ENCODE measurements at places on chromosomes 2 and 18. TPM values are rescaled to one million over a fixed set of nuclear protein-coding genes. Genes with fewer than 3 reads are reported as not detected.

The KANSL1L gene
- total RNA-seq: 4.1 TPM

DNA sequence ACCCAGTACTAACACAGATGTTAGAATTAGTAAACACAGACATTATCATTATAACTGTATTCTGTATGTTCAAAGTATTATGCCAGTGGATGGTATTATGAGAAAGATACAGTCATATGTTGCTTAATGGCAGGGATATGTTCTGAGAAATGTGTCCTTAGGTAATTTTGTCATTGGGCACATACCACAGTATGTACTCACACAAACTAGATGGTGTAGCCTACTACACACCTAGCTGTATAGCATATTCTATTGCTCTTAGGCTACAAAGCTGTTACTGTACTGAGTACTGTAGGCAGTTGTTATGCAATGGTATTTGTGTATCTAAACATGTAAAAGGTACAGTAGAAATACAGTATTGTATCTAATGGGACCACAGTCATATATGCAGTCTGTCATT is 53.8 kb downstream of the GTF3C3 start:
- no peak overlapping the region for H3K4me3 ChIP-seq
- H3K36me3 ChIP-seq: peaks cover 21% of the 10 kb centered on the region
- H3K27ac ChIP-seq: no peak overlapping the region

The CRYBA2 gene
- total RNA-seq: not detected

The DES gene
- not detected for total RNA-seq

The CCDC74A gene
- 4.6 TPM for total RNA-seq

GRCh38 chr2:130912471-130912870 is 75.8 kb downstream of the ARHGEF4 start:
- H3K4me1 ChIP-seq: no peaks in the 10 kb centered on the region
- H3K27ac ChIP-seq: no peak overlapping the region
- no peak overlapping the region for H3K4me3 ChIP-seq
- no peak for DNase-seq

- no peak overlapping the region for H3K27ac ChIP-seq
- H3K27me3 ChIP-seq: peaks cover 20% of the 10 kb centered on the region
- peaks cover 5% of the 10 kb centered on the region for H3K4me1 ChIP-seq
- H3K4me3 ChIP-seq: no peak overlapping the region
- no peaks in the 10 kb centered on the region for H3K36me3 ChIP-seq
- DNase-seq: no peak
These were observed 76.8 kb downstream of the CACNB4 start for GRCh38 chr2:152022090-152022489.

DNA sequence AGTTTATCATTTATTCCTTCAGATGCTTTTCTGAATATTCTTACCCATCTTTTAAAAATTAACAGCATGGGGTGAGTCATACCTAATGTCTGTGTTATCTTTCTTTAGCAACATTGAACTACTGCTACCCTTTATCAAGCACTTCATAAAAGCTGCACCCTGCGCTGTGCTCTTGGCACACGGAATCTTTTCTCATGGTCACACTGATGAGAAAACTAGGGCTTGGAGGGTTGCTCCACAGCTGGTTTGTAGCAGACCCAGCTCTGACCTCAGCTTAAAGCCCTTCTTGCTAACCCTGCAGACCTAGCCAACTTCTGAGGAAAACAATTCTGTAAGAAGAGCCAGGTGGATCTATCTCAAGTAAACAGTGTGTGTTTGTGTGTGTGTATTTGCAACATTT is 106.3 kb downstream of the RNF144A start:
- no peak overlapping the region for H3K4me3 ChIP-seq
- no peak overlapping the region for H3K27ac ChIP-seq
- no peaks in the 10 kb centered on the region for H3K4me1 ChIP-seq
- no peaks in the 10 kb centered on the region for H3K27me3 ChIP-seq

GRCh38 chr2:75317316-75317715 is 118.0 kb upstream of the TACR1 start:
- no peak overlapping the region for H3K27ac ChIP-seq
- H3K27me3 ChIP-seq: no peaks in the 10 kb centered on the region
- no peak overlapping the region for H3K4me3 ChIP-seq
- H3K36me3 ChIP-seq: no peaks in the 10 kb centered on the region
- no peak for DNase-seq

DNA sequence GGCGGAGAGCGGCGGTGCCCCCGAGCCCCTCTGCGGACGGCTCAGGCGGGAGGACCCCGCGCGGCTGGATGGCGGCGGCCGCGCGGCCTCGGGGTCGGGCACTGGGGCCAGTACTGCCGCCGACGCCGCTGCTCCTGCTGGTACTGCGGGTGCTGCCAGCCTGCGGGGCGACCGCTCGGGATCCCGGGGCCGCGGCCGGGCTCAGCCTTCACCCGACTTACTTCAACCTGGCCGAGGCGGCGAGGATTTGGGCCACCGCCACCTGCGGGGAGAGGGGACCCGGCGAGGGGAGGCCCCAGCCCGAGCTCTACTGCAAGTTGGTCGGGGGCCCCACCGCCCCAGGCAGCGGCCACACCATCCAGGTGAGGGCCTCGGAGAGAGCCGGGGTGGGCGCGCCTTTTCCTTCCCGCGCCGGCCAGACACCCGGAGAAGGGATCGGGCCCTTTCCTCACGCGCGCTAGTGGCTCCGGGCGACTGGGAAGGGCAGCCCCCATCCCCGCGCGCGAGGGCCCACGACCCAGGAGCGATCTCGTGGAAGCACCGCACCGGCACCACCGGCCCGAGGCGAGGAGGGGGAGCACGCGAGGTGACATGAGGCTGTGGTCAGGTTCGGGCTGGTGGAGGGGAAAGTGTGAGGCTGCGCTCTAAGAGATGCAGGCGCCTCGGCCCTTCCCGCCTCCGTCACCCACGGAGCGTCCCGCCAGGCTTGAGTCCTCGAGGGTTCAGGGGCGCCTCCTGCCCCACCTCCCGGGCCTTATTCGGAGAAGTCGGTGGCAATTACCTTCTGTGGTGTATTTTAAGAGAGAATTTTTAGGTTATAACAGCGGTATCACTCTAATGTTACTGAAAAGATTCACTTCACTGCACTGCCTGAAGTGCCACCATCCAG is 607 bp downstream of the LAMA3 start:
- no peaks in the 10 kb centered on the region for H3K36me3 ChIP-seq
- no peak overlapping the region for H3K4me3 ChIP-seq
- no peak for DNase-seq
- peaks cover 64% of the 10 kb centered on the region for H3K27me3 ChIP-seq
- no peak overlapping the region for H3K27ac ChIP-seq

GRCh38 chr2:207163053-207163755 is 2.5 kb downstream of the KLF7 start:
- H3K36me3 ChIP-seq: peaks cover 3% of the 10 kb centered on the region
- peaks cover 33% of the 10 kb centered on the region for H3K4me1 ChIP-seq
- peak overlapping the region; percentile 78 for H3K4me3 ChIP-seq
- DNase-seq: no peak

DNA sequence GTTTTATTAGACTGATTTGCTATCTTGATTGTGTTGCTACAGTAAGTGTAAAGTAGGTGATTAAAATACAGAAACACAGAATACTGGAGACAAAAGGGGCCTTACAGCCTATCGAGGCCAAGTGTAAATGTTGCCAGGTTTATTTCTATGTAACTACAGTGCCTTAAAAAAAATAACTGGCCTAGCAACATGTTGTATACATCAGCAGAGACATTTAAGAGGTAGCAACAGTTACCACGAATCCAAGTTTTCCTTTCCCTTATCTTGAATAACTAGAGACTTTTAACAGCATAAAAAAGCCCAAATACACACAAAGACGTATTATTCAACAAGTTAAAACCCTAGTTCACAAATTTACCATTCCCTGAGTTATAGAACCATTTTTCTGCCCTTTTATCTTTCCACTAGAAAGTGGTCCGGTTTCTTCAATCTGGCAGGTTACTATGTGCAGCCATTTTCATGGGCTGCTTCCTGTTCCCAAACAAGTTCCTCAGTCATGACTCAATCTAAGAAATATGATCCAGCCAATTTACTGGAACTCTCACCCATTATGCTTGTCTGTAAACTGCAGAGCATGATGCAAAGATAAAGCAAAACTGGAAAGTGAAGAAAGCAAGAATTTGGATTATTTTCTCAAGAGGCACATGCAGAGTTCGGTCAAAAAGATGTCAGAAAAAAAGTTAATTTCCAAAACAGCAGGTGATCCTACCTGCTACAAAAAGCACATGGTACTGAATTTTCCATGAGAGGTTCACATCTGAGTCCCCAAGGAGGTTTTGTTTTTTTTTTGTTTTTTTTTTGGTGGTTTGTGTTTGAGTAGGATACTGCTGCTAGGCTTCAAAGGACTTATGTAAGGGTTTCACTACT is 22.2 kb downstream of the NFE2L2 start:
- H3K27me3 ChIP-seq: no peaks in the 10 kb centered on the region
- no peak for DNase-seq
- H3K36me3 ChIP-seq: peaks cover 23% of the 10 kb centered on the region
- peaks cover 72% of the 10 kb centered on the region for H3K4me1 ChIP-seq

DNA sequence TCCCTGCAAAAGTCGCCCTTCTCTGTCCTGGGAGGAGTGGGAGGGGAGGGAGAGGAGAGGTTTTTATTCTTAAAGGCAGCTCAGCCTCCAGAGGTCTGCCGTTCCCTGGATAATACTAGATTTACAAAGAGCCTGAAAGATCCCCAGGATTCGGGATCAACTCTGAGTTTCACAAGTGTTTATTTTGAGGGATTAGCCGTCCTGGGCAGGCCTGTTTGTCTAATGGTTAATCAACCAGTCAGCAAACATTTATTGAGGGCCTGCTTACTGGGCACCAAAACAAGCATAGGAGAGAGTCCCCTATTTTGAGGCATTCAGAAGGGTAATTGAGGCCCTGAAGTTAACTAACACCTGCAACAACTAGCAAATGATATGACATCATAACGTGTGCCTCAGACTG is 152.6 kb upstream of the SLC1A4 start:
- DNase-seq: no peak
- H3K27me3 ChIP-seq: peaks cover 10% of the 10 kb centered on the region
- H3K36me3 ChIP-seq: no peaks in the 10 kb centered on the region
- no peak overlapping the region for H3K4me3 ChIP-seq
- H3K27ac ChIP-seq: no peak overlapping the region

The ARHGEF4 gene
- total RNA-seq: 0.30 TPM

GRCh38 chr2:78145395-78145996 is 623.3 kb upstream of the LRRTM4 start:
- H3K4me1 ChIP-seq: no peaks in the 10 kb centered on the region
- H3K4me3 ChIP-seq: no peak overlapping the region
- H3K36me3 ChIP-seq: no peaks in the 10 kb centered on the region
- H3K27me3 ChIP-seq: no peaks in the 10 kb centered on the region

GRCh38 chr18:44837482-44838180 is 156.9 kb downstream of the SETBP1 start:
- peaks cover 15% of the 10 kb centered on the region for H3K36me3 ChIP-seq
- no peak overlapping the region for H3K4me3 ChIP-seq
- DNase-seq: no peak
- peaks cover 33% of the 10 kb centered on the region for H3K4me1 ChIP-seq

The SCYGR4 gene
- not detected for total RNA-seq

GRCh38 chr2:109715313-109715805 is 78.7 kb upstream of the RGPD5 start:
- H3K27ac ChIP-seq: no peak overlapping the region
- H3K36me3 ChIP-seq: no peaks in the 10 kb centered on the region
- no peaks in the 10 kb centered on the region for H3K27me3 ChIP-seq
- no peaks in the 10 kb centered on the region for H3K4me1 ChIP-seq
- no peak overlapping the region for H3K4me3 ChIP-seq

GRCh38 chr2:33395655-33396249 is 80.7 kb upstream of the RASGRP3 start:
- no peaks in the 10 kb centered on the region for H3K36me3 ChIP-seq
- H3K4me1 ChIP-seq: no peaks in the 10 kb centered on the region
- H3K27ac ChIP-seq: no peak overlapping the region
- peak; percentile 69 for DNase-seq
- H3K4me3 ChIP-seq: no peak overlapping the region

DNA sequence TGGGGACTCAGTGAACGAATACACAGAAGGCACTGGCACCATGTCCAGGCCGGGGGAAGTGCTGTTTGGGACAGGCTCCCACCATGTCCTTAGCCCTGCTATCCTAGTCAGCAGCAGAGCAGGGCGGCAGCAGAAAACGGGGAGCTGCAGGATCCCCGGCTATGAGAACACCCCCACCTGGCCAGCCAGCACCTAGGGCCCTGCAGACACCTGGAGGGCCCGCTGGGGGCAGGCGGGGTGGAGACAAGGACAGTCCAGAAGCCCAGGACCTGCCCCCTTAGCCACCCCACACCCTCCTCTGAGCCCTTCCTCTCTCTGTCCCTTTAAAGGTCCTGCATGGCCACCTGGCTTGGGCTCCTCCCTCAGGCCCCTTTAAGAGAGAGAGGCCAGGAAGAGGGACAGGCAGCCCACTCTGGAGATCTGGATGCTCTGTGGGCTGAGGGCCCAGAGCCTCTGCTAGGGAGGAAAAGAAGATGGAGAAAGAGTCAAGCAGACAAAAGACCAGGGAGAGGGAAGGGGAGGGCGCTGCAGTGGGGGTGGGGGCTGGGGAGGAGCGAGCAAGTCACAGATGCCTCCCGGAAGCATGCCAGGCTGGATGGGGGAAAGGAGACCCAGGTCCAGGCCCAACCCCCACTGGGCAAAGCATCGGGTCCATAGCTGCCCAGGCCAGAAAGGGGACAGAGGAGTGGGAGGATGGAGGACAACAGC is 48.6 kb downstream of the BIN1 start:
- no peaks in the 10 kb centered on the region for H3K27me3 ChIP-seq
- no peak overlapping the region for H3K4me3 ChIP-seq
- no peak for DNase-seq
- H3K36me3 ChIP-seq: peaks cover 12% of the 10 kb centered on the region
- peak overlapping the region; percentile 56 for H3K27ac ChIP-seq

DNA sequence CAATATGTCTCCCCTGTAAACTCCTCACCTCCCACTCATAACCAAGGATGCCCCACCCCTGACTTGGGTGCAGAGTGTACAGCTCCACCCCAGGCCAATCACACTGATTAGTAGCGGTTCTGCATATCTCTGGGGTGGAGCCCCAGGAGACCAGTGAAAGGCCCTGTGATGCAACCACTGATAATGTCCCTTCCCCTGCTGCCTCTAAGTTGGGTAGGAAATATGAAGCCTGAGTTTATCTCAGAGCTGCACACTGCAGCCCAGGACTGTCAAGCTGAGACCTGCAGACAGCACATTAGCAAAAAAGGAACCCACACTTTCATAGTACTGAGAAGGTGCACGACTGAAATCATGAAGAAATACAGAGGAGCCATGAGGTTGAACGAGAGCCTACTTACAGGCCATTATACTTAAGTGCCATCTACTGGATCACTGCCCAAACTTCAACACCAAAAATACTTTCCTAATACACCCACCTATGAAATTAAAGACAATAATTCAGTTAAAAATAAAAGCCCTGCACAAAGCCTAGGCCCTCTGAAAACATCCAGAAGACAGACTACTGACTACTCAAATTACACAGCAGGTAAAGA is 455.4 kb upstream of the LRRTM4 start:
- H3K27me3 ChIP-seq: no peaks in the 10 kb centered on the region
- no peaks in the 10 kb centered on the region for H3K4me1 ChIP-seq
- DNase-seq: no peak
- no peaks in the 10 kb centered on the region for H3K36me3 ChIP-seq
- no peak overlapping the region for H3K27ac ChIP-seq

DNA sequence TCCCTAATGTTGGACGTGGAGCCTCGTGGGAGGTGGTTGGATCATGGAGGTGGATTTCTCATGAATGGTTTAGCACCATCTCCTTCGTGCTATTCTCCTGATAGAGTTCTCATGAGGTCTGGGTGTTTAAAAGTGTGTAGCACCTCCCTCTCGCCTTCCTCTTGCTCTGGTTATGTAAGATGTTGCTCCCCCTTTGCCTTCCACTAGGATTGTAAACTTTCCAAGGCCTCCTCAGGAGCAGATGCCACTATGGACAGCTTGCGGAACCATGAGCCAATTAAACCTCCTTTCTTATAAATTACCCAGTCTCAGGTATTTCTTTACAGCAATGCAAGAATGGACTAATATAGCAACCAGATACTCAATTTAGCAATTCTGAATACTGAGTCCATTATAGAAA is 82.4 kb upstream of the PELI1 start:
- H3K4me3 ChIP-seq: no peak overlapping the region
- peaks cover 12% of the 10 kb centered on the region for H3K27me3 ChIP-seq
- H3K27ac ChIP-seq: no peak overlapping the region
- H3K36me3 ChIP-seq: peaks cover 5% of the 10 kb centered on the region

The ROCK2 gene
- total RNA-seq: 19.4 TPM

Measured in activated CD8-positive, alpha-beta memory T cell treated with anti-CD3 and anti-CD28 coated beads, Interleukin-2, amount 10 ng/mL, durations not matched to agents 7 days and 5 days (primary cell).